ENCODE measurements at places on chromosomes 5 and 9.

DNA sequence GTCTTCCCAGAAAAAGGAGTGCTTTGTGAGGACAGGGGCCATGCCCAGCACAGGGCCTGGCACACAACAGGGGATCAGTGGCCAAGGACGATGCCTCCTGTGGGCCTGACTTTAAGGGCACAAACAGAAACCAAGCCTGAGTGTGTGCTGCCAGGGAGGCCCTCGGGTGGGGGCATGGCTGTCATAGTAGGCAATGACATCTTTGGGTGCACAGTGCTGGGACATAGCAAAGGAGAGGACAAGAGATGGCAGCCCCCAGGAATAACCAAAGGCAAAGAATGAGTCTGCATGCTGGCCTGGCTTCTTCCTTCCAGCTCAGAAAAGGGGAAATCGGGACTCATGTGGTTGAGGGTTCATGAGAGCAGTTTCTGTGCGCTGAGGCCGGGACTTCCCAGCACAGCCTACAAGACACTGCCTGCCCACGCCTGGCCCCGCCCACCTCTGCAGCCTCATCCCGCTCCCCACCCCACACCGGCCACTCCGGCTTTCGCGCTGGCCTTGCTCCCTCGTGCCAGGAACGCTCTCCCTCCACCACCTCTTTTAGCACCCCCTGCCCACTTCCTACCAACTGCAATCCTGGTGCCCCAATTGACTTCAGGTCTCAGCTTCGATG, 13.8 kb upstream of the LHX2 start:
- H3K27me3 ChIP-seq = peaks cover 65% of the 10 kb centered on the region
- H3K36me3 ChIP-seq = no peaks in the 10 kb centered on the region
- DNase-seq = peak; percentile 97
- H3K4me1 ChIP-seq = peaks cover 37% of the 10 kb centered on the region
- H3K27ac ChIP-seq = peak overlapping the region; percentile 37
- H3K4me3 ChIP-seq = no peak overlapping the region

GRCh38 chr5:59097116-59097515, 514.2 kb downstream of the RAB3C start:
- DNase-seq = no peak
- no peak overlapping the region for H3K4me3 ChIP-seq
- H3K27me3 ChIP-seq = no peaks in the 10 kb centered on the region
- H3K36me3 ChIP-seq = no peaks in the 10 kb centered on the region

- DNase-seq = no peak
- peaks cover 12% of the 10 kb centered on the region for H3K4me1 ChIP-seq
- peak overlapping the region; percentile 72 for H3K4me3 ChIP-seq
- H3K36me3 ChIP-seq = no peaks in the 10 kb centered on the region
Measured at GRCh38 chr5:35924122-35924949, 14.1 kb downstream of the CAPSL start.

DNA sequence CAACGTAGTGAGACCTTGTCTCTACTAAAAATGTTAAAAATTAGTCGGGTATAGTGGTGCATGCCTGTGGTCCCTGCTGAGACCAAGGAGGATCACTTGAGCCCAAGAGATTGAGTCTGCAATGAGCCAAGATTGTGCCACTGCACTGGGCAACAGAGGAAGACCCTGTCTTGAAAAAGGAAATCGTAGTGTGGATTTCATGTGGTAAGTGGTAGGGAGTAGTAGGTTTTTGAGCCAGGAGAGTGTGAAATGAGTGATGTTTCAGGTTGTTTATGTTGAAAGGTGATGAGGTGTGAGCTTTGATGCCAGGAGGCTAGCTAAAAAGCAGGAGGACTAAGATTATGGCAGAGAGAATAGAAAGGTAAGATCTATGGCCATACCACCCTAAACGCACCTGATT, 5.9 kb downstream of the MATR3 start:
- H3K27me3 ChIP-seq = no peaks in the 10 kb centered on the region
- DNase-seq = no peak
- H3K36me3 ChIP-seq = no peaks in the 10 kb centered on the region

DNA sequence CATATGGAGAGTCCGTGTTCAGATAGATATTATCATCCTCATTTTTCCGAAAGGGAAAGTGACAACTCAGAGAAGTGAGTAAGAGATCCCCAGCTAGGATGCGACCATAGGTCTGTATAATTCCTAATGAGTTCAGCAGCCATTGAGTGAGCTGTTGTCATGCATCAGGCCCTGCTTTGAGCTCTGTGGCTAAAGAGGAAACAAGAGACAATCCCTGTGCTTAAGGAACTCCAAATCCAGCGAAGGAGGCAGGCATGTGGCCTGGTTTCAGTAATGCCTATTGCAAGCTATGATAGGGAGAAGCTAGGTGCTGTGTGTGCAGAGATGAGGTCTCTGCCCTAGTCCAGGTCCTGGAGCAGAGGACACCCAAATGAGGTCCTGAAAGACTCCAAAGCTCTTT, 192.8 kb downstream of the ACTL7B start:
- no peak overlapping the region for H3K4me3 ChIP-seq
- H3K4me1 ChIP-seq = peaks cover 8% of the 10 kb centered on the region
- no peaks in the 10 kb centered on the region for H3K27me3 ChIP-seq
- DNase-seq = no peak

Measured in CD14-positive monocyte (primary cell).